SJCRH30 (cell line): ENCODE measurements at places on chromosomes 5 and 9.

GRCh38 chr9:134375430-134376385, 49.5 kb downstream of the RXRA start:
- DNase-seq: peak; percentile 54
- H3K4me1 ChIP-seq: peaks cover 27% of the 10 kb centered on the region

DNA sequence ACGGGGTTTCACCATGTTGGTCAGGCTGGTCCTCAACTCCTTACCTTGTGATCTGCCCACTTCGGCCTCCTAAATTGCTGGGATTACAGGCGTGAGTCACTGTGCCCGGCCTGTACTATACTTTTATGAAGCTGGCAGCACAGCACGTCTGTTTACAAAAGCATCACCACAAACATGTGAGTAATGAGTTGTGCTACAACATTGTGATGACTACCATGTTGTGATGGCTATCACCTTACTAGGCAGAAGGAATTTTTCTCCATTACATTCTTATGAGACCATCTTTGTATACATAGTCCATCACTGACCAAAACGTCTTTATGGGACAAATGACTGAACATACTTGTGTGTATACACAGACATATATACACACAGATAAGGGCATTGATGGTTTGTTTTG, 1019.0 kb downstream of the CDH18 start:
- H3K4me1 ChIP-seq: no peaks in the 10 kb centered on the region
- H3K27ac ChIP-seq: no peak overlapping the region
- H3K4me3 ChIP-seq: no peak overlapping the region
- no peaks in the 10 kb centered on the region for H3K36me3 ChIP-seq
- no peak for DNase-seq

- H3K4me1 ChIP-seq: peaks cover 27% of the 10 kb centered on the region
- H3K4me3 ChIP-seq: no peak overlapping the region
- H3K27me3 ChIP-seq: no peaks in the 10 kb centered on the region
- H3K36me3 ChIP-seq: peaks cover 44% of the 10 kb centered on the region
- peak; percentile 94 for DNase-seq
- H3K27ac ChIP-seq: peak overlapping the region; percentile 41
Observed at GRCh38 chr5:127425037-127425436, 92.4 kb upstream of the PRRC1 start.

DNA sequence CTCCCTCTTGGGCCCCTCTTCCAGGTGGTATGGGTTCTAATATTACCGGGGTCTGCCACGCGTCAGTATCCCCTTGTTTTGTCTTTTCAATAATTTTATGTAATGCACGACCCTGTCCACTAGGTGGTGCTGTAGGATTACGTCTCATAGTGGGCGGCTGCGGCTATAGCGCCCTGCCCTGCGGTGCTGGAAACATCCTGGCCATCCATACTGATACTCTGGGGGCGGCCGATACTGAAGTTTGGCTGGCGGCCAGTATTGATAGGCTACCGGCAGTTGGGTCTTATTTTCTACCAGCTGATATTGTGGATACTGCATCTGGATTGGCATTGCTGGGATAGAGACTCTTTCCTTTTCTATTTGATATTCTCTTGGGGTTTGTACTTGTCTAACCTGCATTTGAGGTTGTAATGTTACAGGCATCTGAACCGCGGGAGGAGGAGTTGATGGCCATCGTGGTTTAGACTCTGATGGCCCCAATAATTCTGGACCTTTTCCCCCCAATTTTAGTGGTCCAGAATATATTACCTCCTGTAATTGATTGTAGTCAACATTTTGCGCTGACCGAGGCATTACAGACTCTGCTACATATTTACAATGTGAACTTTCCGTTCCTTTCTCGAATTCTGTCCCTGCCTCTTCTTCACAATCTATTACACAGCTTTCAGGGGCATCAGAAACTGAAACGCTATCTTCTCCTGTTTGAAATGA, 3.3 kb upstream of the TMEM141 start:
- no peaks in the 10 kb centered on the region for H3K36me3 ChIP-seq
- peaks cover 25% of the 10 kb centered on the region for H3K4me1 ChIP-seq
- H3K27me3 ChIP-seq: peaks cover 3% of the 10 kb centered on the region
- peak; percentile 90 for DNase-seq

DNA sequence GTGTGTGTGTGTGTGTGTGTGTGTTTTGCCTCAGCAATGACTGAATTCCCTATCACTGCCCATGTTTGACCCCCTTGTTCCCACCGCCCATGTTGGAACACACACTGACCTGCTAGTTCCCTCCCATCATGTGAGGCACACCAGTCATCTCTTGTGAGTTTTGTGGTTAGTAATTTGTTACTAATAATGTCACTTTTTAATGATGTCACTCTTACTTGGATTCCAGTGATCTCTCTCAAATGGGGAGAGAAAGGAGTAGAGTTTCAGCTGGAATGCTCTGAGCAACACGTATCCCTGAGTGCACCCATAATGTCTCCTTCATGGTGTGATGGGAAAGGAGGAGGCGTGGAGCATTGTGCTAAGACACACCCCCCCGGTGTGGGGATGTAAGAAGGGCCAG, 172.6 kb downstream of the SH3GL2 start:
- no peak overlapping the region for H3K27ac ChIP-seq
- H3K27me3 ChIP-seq: no peaks in the 10 kb centered on the region
- DNase-seq: no peak
- H3K4me3 ChIP-seq: no peak overlapping the region
- no peaks in the 10 kb centered on the region for H3K4me1 ChIP-seq
- H3K36me3 ChIP-seq: no peaks in the 10 kb centered on the region

- no peaks in the 10 kb centered on the region for H3K36me3 ChIP-seq
- H3K4me1 ChIP-seq: no peaks in the 10 kb centered on the region
- no peak for DNase-seq
- H3K4me3 ChIP-seq: no peak within 1 kb of the TSS
Observed at GRCh38 chr9:72149231-72149975, at the start of gene GDA. GDA (plus strand) TSS chr9:72149440; CDS start chr9:72149560, 120 bp downstream.

GRCh38 chr5:3386637-3387036, 209.0 kb upstream of the IRX1 start:
- no peak overlapping the region for H3K27ac ChIP-seq
- H3K36me3 ChIP-seq: no peaks in the 10 kb centered on the region
- no peaks in the 10 kb centered on the region for H3K27me3 ChIP-seq
- no peak for DNase-seq
- H3K4me3 ChIP-seq: no peak overlapping the region

GRCh38 chr5:114053372-114053771, 308.5 kb upstream of the KCNN2 start:
- no peaks in the 10 kb centered on the region; the same call in 1 of the 2 replicates for H3K4me1 ChIP-seq
- no peak for DNase-seq
- peaks cover 10% of the 10 kb centered on the region; the same call in 1 of the 2 replicates for H3K27me3 ChIP-seq
- H3K36me3 ChIP-seq: no peaks in the 10 kb centered on the region

GRCh38 chr9:96078897-96079490, 203.5 kb downstream of the ERCC6L2 start:
- H3K36me3 ChIP-seq: no peaks in the 10 kb centered on the region
- H3K4me1 ChIP-seq: peaks cover 26% of the 10 kb centered on the region
- H3K27ac ChIP-seq: no peak overlapping the region; the same call in 1 of the 2 replicates

DNA sequence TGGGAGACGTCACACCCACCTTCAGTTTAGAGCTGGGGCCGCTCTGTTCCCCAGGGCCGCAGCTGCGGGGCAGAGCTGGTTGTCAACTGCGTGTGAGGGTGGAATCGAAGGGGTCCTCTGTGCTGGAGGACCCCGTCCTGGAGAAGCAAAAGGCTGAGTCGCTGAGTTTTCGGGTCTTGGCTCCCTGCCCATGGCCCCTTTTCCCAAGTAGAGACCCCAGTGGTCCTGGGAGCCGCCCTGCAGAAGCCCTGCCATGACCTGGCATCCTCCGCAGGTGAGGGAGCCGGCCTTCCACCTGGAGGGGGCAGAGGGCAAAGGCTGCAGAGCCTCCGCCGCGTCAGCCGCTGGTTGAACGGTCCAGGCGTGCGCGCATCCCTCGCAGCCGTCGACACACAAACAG, 90.4 kb upstream of the COL5A1 start:
- no peaks in the 10 kb centered on the region for H3K36me3 ChIP-seq
- no peak for DNase-seq
- no peaks in the 10 kb centered on the region for H3K27me3 ChIP-seq
- H3K4me1 ChIP-seq: peaks cover 46% of the 10 kb centered on the region

DNA sequence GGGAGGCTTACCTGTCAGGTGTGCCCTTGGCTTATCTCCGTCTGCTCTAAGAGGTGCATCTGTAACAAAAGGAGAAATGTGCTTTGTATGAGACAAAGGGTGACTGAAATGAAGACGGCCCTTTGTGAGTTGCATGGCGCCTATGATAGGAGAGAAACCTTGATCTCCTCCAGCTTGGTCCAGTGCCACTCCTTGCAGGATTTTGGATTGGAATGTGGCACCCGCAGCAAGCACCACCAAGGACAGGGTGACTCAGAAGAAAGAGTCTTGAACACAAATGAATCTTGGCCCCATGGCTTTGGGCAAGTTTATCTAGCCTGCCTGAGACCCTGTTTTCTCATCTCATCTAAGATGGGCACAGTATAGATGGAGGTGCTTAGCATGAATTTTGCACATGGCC, 13.4 kb downstream of the TNFSF15 start:
- H3K27me3 ChIP-seq: no peaks in the 10 kb centered on the region
- no peaks in the 10 kb centered on the region for H3K36me3 ChIP-seq
- H3K27ac ChIP-seq: no peak overlapping the region
- no peak overlapping the region for H3K4me3 ChIP-seq
- no peaks in the 10 kb centered on the region for H3K4me1 ChIP-seq
- DNase-seq: no peak

- no peak overlapping the region for H3K27ac ChIP-seq
- no peak for DNase-seq
- H3K4me3 ChIP-seq: no peak overlapping the region
- H3K27me3 ChIP-seq: no peaks in the 10 kb centered on the region
- no peaks in the 10 kb centered on the region for H3K4me1 ChIP-seq
Observed at GRCh38 chr5:169512385-169512784, 71.2 kb upstream of the SPDL1 start.

- no peak overlapping the region for H3K4me3 ChIP-seq
- no peak for DNase-seq
- no peaks in the 10 kb centered on the region for H3K27me3 ChIP-seq
Observed at GRCh38 chr5:74546796-74547195, 93.7 kb downstream of the ENC1 start.

GRCh38 chr5:9544056-9544455, 1.8 kb downstream of the SEMA5A start:
- H3K36me3 ChIP-seq: no peaks in the 10 kb centered on the region
- H3K4me3 ChIP-seq: no peak overlapping the region
- DNase-seq: no peak
- H3K27ac ChIP-seq: no peak overlapping the region
- H3K4me1 ChIP-seq: no peaks in the 10 kb centered on the region
- no peaks in the 10 kb centered on the region for H3K27me3 ChIP-seq

DNA sequence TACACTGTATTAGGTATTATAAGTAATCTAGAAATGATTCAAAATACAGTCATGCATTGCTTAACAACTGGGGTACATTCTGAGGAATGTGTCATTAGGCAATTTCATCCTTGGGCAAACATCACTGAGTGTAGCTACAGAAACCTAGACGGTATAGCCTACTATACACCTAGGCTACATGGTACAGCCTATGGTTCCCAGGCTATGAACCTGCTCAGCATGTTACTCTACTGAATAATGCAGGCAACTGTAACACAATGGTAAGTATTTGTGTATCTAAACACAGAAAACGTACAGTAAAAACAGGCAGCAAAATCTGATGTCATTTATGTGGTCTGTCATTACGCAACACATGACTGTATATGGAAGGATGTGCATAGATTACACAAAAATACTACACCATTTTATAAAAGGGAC, 96.8 kb downstream of the RAPGEF6 start:
- H3K27me3 ChIP-seq: no peaks in the 10 kb centered on the region
- DNase-seq: no peak
- no peak overlapping the region for H3K27ac ChIP-seq

- no peaks in the 10 kb centered on the region for H3K4me1 ChIP-seq
- H3K4me3 ChIP-seq: no peak overlapping the region
- no peak overlapping the region for H3K27ac ChIP-seq
- DNase-seq: peak; percentile 2
- H3K27me3 ChIP-seq: no peaks in the 10 kb centered on the region
Observed at GRCh38 chr9:22529426-22530199, 83.0 kb downstream of the DMRTA1 start.

GRCh38 chr9:13140843-13141592, 138.5 kb downstream of the MPDZ start:
- DNase-seq: no peak
- H3K4me3 ChIP-seq: no peak overlapping the region
- peaks cover 2% of the 10 kb centered on the region; the same call in 1 of the 2 replicates for H3K4me1 ChIP-seq
- no peak overlapping the region for H3K27ac ChIP-seq

DNA sequence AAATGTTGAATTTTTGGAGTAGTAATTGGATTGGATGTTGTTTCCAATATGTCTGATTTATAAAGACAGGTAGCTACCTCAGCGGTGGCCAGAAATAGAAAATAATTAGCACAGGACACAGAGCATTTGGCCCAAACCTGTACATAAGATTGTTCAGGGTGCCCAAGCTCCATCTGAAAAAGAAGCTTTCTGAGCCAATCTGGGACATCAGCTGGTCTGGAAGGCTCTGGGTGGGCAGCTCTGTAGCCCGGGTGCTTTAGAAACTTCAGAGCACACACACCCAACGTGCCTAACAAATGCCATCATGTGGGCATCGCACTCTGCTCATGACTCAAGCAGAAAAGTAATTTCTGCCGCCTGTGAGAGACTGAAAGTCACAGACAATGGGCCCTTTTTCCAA, 460.7 kb downstream of the ICE1 start:
- no peak overlapping the region for H3K27ac ChIP-seq
- no peaks in the 10 kb centered on the region for H3K27me3 ChIP-seq
- no peak overlapping the region for H3K4me3 ChIP-seq
- H3K4me1 ChIP-seq: no peaks in the 10 kb centered on the region
- H3K36me3 ChIP-seq: no peaks in the 10 kb centered on the region

GRCh38 chr9:137900584-137901310, 23.2 kb downstream of the CACNA1B start:
- no peak for DNase-seq
- no peaks in the 10 kb centered on the region for H3K4me1 ChIP-seq
- no peaks in the 10 kb centered on the region for H3K36me3 ChIP-seq
- no peaks in the 10 kb centered on the region; the same call in 1 of the 2 replicates for H3K27me3 ChIP-seq
- no peak overlapping the region for H3K27ac ChIP-seq
- H3K4me3 ChIP-seq: no peak overlapping the region

- H3K4me1 ChIP-seq: peaks cover 21% of the 10 kb centered on the region
- no peak for DNase-seq
Observed at GRCh38 chr5:68380078-68380477, 164.5 kb downstream of the PIK3R1 start.

GRCh38 chr5:6736524-6737042, 23.4 kb downstream of the TENT4A start:
- no peaks in the 10 kb centered on the region for H3K27me3 ChIP-seq
- no peaks in the 10 kb centered on the region for H3K4me1 ChIP-seq
- no peak for DNase-seq
- H3K36me3 ChIP-seq: no peaks in the 10 kb centered on the region; the same call in 1 of the 2 replicates

- H3K36me3 ChIP-seq: no peaks in the 10 kb centered on the region
- peaks cover 14% of the 10 kb centered on the region for H3K4me1 ChIP-seq
- peaks cover 5% of the 10 kb centered on the region; the same call in 1 of the 2 replicates for H3K27me3 ChIP-seq
- peak; percentile 94 for DNase-seq
- H3K27ac ChIP-seq: no peak overlapping the region
Observed at GRCh38 chr9:123360161-123361085, 4.4 kb downstream of the CRB2 start.
